Activated CD4-positive, alpha-beta T cell treated with anti-CD3 and anti-CD28 coated beads, Interleukin-2, amount 50 U/mL, for 1 hour (primary cell): ENCODE measurements at places on chromosomes 6 and 20.

DNA sequence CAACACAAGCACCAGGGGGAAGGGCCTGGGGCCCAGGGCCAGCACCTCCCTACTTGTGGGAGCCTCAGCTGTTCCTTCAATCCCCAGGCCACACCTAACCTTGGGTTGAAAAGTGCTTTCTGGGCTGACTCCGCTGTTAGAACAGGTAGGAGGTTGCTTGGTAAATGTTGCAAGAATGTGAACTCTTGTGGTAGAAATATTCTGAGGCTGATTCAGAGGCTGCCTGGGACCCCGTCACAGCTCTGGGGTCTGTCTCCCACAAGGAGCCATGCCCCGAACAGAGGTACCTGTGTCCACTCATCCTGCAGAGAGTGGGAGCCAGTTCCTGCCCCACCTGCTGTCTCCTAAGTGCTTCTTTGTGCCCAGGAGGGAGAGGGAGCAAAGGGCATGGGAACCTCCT lies 14.4 kb upstream of the MAS1L start:
- DNase-seq = no peak

DNA sequence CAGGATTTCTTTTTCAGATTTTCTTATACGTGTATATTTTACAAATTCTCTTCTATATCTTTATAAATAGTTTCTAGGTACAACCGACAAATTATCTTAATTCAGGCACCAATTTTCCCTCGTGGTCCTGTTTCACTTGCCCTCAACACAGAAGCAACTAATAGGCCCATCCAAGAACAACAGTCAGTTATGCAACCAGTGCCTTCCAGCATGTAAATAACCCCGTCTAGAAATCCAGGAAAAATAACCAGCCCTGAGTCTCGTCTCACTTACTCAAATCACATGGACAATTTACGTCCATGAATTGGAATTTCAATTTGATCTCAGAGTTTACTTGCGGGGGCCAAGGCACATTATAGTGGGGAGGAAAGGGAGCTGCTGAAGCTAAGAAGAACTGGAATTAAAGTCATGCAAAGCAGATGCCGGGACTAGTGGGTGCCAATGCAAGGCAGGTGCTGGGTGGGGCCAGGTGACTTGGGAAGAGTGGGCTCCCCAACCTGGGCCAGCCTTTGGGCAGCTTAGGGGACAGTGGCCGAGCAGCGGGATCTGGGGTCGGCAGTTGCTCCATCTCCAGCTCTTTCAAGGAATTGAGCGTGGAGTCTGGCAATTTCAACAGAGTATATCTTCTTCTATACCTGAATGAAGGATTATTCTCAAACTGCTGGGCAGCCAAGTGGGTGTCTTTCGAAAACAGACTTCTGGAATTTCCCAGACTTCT lies 121.7 kb downstream of the EDN3 start:
- no peak for DNase-seq

GRCh38 chr20:44460795-44461141 lies 14.9 kb upstream of the TTPAL start:
- DNase-seq = no peak

DNA sequence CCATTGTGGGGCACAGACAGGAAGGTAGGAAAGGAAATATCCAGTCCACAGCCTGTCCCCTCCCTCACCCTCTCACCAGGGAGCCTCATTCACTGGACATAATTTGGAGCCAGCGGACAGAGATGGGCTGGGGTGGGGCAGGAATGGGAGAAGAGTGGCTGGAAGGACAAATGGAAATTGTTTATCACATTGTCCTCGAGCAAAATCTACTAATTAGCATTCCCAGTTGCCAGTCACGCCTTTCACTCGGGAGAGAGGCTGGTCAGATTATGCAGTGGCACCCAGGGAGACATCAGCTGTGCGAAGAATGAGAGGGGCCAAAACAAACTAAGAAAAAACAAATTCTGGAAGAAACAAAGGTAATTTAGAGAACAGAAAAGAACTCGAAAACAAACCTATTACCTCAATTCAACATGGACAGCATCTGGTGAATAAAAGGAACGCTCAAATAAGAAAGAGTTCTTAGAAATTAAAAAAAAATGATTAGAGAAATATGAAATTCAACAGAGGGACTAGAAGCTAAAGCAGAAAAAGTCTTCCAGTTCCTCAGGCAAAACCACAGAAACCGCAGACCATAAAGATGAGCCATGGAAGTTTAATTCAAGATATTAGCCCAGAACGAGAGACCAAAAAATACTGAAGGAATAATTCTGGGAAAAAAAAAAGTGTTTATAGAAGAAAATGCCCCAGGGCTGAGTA lies 108.5 kb upstream of the RALGAPA2 start:
- no peak for DNase-seq

- DNase-seq = no peak
Observed at GRCh38 chr20:46178891-46179290, 60.8 kb downstream of the CD40 start.

- DNase-seq = no peak
Observed at GRCh38 chr6:39979461-39980328, 45.4 kb upstream of the MOCS1 start.

- DNase-seq = no peak
Observed at GRCh38 chr6:118559659-118560058, 11.6 kb downstream of the PLN start.
